NCI-H187 (cell line): ENCODE measurements at places on chromosomes 1 and 21.

DNA sequence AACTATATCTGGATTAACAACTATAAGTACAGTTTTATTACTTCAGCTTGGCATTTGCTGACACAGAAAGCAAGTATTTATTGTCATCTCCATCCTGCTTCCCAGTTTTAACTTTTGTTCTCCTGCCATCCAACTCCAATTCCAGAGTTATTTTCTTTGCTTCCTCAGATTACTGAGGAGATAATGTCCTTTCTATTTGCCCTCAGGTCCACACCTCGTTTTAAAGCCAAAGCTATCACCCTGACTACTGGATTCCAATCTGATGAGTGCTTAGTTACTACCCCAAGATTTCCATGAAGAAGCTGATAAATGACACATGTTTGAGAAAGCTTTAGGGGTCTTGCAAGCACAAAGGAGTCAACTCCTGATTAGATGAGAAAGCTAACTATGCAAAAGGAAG lies 25.2 kb downstream of the ACKR1 start:
- DNase-seq, result no peak

GRCh38 chr1:41274752-41275545 lies 32.8 kb upstream of the SCMH1 start:
- no peak for DNase-seq

- no peak for DNase-seq
Measured at GRCh38 chr1:20555025-20555757, 2.8 kb downstream of the FAM43B start.

GRCh38 chr1:27531959-27532685 lies 42.2 kb upstream of the WASF2 start:
- no peak for DNase-seq

- no peak for DNase-seq
Measured at GRCh38 chr1:230541306-230541705, 101.0 kb upstream of the COG2 start.

GRCh38 chr1:64537942-64538341 lies 68.0 kb downstream of the CACHD1 start:
- no peak for DNase-seq
